ENCODE measurements at places on chromosomes 12 and 14.

DNA sequence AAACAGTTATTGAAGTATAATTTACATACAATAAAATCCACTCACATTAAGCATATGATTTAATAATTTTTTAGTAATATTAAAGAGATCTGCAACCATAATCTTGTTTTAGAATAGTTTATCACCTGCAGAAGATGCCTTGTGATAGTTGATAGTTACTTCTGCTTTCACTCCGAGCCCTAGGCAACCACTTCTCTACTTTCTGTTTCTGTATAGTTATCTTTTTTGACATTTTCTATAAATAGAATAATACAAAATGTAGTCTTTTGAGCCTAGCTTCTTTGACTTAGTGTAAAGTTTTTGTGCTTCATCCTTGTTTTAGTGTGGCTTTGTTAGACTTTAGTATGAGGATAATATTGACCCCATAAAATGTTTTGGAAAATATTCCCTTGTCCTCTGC lies 111.0 kb downstream of the MNAT1 start:
- DNase-seq: no peak

DNA sequence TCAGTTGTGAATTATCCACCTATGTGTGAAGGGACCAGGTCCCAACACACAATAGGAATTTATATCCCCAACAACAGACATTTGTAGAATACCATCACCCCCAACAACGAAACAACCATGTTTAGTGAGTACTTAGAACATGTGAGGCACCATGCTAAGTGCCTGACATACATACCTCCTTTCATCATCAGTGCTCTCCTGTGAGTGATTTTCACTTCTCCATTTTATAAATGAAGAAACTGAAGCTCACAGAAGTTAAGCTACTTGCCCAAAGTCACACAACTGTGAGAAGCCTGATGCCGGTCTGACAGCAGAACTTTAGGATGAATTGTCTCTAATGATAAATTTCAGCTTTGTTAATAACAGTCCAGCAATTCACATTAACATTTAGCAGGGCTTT lies 35.4 kb downstream of the SPTB start:
- no peak for DNase-seq

- DNase-seq: no peak
These were observed 112.5 kb downstream of the FBXL14 start for GRCh38 chr12:1481906-1482305.

GRCh38 chr14:93926873-93927799 lies at the start of gene FAM181A:
Gene FAM181A (plus strand): TSS chr14:93927344. CDS start chr14:93928286, 942 bp downstream.
- no peak for DNase-seq

GRCh38 chr12:43957732-43958372 lies 122.0 kb downstream of the TMEM117 start:
- no peak for DNase-seq

DNA sequence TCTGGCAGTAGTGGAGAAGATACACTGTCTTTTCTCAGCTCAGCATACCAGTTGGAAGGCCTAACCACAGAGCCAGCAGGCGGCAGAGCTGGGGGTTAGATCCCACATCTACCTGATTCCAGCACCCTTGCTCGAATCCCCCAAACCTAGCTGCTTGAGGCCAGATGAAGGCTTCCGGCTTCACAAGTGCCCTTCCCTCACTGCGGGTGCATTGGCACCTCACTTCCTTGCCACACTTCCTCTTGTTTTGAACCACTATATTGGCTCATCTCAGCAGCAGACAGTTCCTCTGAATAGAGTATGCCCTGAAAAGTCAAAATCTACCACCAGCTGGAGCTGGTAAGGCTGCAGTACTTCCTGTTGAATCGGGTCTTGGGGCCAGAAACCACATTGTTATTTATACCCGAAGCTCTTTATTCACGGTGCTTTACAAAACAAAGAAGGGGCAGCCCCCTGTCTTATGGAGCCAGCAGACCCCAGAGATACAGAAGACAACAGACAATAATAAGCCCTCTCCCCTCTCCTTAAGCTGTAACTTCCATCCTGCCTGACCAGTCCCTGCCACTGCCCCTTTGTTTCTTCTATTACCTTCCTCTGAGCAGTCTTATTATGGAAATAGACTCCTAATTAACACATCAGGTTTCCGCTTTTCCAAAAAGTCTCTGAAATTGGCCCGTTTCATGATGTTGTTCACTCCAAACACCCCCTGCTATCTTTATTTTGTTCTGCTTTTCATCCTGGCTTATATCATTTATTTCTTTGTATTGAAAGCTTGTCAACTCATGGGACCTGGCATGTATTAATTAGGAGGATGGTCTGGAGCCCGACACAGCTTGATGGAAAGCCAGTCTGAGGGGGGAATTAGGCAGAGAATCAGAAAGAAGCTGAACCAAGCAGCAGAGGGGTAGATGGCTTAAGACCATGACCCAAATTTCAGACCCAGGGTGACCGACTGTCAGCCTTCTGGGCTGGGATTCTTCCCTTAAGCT lies 233.5 kb downstream of the EFCAB11 start:
- DNase-seq: no peak

GRCh38 chr14:49950275-49951228 lies 57.7 kb downstream of the ARF6 start:
- DNase-seq: no peak

DNA sequence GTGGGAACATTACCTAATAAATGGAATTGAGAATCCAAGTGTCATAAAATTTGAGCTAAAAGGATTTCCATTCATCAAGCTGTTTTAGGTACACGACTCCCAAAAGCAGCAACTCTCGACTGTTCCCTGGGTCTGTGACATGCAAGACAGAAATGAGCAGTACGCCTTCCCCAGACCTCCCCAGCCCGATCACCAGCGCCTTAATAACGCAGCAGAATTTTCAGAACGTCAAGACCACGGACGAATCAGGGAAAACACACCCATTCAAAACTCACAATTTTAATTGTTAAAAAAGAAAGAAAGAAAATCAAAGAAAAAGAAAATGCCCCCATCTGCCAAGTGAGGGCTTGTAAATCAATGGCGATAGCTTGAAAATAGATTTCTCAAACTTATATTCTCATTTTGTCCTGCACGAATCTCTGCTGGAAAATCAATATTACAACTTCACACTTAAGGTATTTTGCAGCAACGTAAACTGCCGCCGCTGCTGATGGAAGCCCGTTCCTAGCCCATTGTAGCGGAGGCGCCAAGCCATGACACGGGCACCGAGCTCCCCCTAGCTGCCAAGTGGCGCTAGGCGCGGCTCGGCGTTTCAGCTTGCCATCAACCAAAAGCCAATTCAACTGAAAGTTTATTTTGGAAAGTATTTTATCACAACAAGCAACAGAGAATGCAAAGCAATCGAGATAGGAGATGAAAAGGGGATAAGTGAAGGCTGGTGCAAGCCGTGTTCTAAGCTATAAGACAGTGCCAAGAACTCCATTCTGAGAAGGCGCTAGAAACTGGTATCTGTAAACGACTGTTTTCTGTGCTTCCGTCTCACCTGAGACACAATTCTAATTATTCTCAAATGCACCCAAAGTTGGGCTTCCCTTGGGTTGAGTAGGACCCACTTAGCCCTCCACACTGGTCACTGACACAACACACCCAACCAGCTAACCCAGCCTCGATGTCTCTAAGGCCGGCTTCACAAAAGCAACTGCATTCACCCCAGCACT lies 5.5 kb downstream of the BCL11B start:
- peak; percentile 17 for DNase-seq

DNA sequence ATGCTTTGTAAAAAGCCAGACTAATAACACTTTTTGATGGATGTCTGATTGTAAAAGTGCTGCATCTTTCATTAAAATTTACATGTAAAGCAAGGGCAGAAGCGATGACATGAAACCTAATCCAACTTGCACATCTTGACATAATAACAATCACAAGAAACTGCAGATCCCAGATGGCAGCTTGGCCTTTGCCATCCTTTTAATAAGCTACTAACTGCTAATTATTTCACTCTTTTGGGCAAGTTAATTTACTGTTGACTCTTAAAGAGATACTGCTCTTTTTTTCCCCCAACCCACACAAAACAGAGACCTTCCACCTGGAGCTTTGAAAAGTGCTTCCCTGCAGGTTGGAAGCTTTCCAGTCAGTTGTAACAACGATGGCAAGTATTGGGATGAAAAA lies 137.5 kb downstream of the NRXN3 start:
- DNase-seq: no peak

- DNase-seq: no peak
These were observed 33.0 kb upstream of the CFAP54 start for GRCh38 chr12:96456265-96456974.

GRCh38 chr12:32918890-32919801 lies 22.6 kb upstream of the PKP2 start:
- peak; percentile 51 for DNase-seq

DNA sequence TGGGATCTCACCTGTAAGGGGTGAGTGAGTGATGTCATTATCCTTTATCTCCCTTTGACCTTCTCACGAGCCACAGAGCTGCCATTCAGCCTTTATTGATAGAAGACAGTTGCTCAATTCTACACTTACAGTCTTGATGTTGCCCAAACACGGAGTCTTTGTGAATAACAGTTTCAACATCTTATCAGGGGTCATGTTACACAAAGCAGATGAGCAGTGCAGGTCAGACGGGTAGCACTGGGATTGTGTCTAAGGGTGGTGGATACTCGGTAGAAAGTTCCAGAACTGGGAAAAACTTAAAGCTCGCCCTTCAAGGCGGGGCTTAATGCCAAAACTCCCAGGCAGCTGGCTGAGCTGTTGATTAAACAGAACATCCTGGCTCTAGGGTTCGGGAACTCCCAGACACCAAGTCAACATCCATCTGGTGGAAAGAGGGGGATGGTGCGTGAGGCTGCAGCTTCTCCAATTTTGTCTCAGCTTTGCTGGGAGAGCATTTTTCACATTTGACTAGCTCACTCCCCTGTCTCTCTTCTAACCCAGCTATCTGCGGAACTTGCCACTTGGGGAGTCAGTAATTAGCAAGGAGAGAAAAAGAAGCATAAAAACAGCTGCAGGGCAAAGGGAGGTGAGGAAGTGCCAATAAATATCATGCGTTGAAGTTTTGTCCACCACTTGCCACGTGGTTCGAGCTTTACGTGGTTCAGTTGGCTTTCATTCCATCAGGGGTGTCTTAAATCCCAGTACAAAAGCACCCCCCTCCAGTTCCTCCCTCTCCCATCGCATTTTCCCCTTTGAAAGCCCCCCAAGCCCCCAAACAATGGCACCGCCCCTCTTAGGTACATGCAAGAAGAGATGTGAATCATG lies 31.0 kb downstream of the FOXN4 start:
- DNase-seq: no peak

- no peak for DNase-seq
These were observed 41.6 kb upstream of the CAPRIN2 start for GRCh38 chr12:30796313-30796780.
